T-cell (primary cell): ENCODE measurements at places on chromosomes 12 and 14.

- no peak for DNase-seq
These were observed 24.3 kb downstream of the GEMIN2 start for GRCh38 chr14:39138440-39138839.

- DNase-seq, result no peak
These were observed 6.0 kb downstream of the USP44 start for GRCh38 chr12:95545303-95545702.

DNA sequence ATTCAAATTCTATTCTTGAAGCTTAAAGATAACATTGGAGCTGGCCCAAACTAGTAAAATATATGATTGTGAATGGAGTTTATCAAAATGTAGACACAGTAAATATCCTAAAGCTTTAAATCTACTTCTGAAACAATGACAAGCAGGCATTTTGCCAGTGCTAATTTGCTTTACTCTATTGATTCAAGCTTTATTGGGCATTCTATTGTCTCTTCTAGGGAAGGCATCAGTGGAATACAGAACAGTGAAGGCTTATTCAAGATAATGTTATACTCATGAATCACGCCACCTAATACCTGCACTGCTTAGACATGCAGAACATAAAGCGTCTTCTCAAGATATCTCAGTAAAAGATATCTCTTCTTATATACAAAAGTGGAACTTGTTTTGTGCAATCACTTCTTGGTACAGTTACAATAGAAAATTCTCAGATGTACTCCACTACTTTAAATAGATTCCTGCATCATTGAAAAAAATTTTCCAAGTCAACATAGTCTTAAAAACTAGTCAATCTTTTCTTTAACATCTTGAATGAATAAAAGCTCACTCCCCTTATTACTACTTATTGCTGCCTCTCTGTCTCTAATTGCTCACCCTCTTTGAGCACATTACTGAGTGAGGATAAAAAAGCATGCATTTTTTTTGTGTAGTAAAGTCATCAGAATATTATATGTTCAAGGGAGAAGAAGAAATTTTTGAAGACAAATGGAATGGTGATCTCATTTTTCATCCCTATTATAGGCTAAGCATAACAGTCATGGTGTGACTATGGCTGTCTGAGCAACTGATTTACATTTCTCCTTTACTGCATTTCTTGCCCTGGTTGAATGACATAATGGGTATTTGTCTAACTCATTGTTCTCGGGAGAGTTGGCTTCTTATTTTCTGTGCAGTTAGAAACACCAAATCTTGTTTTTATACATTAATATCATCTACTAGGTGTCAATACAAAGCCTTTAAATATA is 98.0 kb upstream of the E2F7 start:
- DNase-seq, result no peak

GRCh38 chr14:81326451-81326850 is 73.7 kb downstream of the STON2 start:
- no peak for DNase-seq

DNA sequence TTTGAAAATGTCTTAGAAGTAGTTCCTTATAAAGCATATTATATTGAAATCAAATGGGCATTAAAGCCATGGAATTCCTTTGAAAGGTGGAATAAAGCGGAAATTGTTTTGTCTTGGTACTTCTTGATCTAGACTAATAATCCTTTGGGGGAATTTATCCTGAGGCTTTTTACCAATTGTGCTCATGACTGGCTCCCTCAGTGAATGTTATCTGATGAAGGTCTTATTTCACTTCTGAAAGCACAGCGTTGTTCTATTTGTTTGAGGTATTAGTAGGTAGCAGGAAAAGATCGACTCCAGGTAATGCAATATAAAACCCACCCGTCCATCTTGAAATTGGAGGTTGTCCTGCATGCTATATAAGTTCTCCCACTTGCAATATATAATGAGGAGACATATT is 64.8 kb downstream of the PPFIBP1 start:
- DNase-seq, result no peak

DNA sequence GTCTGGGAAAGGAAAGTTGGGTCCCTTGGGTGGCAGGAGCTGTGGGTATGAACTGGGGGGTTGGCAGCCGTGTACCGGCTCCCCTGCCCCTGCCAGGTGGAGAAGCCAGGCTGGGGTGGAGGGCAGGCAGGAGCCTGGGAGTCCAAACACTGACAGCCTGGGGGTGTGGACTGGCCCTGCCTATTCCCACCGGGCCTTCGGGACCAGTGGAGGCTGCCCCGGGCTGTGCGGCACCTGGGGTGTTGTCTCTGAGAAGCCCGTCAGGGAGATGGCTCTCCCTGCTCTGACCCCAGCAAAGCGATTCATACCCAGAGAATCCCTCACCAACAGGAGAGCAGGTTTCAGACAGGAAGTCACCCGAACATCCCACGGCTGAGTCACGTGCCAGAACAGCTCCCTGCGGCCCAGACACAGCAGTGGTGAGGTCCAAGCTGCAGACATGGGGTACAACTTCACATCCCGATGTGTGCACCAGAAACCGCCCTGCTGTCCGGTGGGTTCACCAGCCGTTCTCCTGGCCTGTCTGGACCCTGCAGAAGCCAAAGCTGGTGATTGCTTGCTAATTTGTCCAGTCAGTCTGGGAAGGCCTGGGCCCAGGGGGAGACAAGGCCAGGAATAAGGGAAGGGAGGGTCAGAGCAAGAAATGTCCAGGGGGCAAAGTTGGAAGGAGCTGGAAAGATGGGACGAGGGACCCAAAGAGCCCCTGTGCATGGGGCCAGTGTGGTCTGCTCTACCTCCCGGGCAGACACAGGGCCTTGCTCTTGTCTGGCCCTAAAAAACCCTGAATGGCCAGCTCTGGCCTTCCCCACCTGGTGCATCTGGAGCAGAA is 2.1 kb upstream of the GPR132 start:
- DNase-seq, result no peak

- no peak for DNase-seq
These were observed 61.1 kb downstream of the RASSF9 start for GRCh38 chr12:85775091-85775490.

DNA sequence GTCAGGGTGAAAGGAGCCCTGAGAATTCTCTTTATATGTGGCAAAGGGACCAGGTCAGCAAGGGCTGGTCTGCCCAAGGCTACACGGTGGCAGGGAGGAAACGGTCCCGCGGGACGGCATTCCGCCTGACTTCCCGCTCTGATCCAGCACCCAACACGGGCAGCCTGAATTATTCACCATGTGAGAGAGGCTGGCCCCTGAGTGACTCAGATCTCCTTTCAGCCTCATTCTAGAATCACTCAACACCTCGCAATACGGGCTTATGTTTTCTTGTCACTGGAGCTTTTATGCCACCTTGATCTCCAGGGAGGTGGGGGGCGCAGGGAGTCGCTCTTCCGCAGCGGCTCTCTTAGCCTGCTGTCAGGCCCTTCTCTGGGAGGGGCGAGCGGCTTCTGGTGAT is 8.5 kb downstream of the LRTM2 start:
- DNase-seq, result no peak

GRCh38 chr14:50263321-50263720 is 31.9 kb upstream of the SOS2 start:
- no peak for DNase-seq

DNA sequence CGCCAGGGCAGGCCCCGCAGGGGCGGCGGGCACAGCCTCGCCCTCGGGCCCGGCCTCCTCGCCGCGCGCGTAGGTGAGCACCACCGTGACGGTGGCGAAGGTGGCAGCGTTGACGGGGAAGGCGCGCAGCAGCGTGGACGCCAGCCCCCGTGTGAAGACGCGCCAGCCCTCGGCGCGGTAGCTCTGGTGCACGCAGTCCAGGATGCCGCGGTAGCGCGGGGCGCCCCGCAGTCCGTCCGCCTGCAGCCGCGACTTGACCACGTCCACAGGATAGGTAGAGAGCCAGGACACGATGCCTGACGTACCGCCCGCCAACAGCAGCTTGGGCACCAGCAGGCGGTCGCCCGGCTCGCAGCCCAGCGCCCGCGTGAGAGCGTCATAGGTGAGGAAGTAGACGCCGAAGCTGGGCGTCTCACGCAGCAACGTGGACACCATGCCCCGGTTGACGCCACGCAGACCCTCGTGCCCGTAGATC is 13.9 kb downstream of the SLC25A29 start:
- no peak for DNase-seq

- peak; percentile 2 for DNase-seq
These were observed 86.5 kb downstream of the CAND1 start for GRCh38 chr12:67355428-67356379.

GRCh38 chr12:97912943-97913342 is 450.3 kb downstream of the RMST start:
- DNase-seq, result no peak

GRCh38 chr14:95935228-95935822 is 58.7 kb downstream of the TUNAR start:
- DNase-seq, result no peak

DNA sequence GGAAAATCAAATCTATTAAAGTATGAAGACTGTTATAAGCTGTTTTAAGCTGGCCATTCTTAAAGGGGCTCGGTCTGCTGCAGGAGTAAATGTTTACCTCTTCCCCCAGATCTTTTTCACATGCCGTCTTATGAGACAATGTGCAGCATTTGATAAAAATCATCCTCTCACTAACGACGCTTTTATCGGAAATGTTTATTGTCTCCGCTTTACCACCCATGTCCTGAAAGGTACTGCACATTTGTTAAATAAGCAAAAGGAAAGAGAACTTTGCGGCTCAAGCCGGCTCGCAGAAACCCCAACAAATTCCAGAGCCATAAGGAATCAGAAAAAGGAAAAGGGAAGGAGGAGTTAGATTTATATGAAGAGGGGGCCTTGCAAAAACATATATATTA is 137.8 kb downstream of the HMGA2 start:
- no peak for DNase-seq

GRCh38 chr12:47303995-47304560 is 224.3 kb upstream of the AMIGO2 start:
- no peak for DNase-seq

- DNase-seq, result no peak
These were observed 7.3 kb upstream of the HSP90AA1 start for GRCh38 chr14:102094101-102094500.

- no peak for DNase-seq
These were observed 2.8 kb upstream of the ALX1 start for GRCh38 chr12:85277191-85277590.

DNA sequence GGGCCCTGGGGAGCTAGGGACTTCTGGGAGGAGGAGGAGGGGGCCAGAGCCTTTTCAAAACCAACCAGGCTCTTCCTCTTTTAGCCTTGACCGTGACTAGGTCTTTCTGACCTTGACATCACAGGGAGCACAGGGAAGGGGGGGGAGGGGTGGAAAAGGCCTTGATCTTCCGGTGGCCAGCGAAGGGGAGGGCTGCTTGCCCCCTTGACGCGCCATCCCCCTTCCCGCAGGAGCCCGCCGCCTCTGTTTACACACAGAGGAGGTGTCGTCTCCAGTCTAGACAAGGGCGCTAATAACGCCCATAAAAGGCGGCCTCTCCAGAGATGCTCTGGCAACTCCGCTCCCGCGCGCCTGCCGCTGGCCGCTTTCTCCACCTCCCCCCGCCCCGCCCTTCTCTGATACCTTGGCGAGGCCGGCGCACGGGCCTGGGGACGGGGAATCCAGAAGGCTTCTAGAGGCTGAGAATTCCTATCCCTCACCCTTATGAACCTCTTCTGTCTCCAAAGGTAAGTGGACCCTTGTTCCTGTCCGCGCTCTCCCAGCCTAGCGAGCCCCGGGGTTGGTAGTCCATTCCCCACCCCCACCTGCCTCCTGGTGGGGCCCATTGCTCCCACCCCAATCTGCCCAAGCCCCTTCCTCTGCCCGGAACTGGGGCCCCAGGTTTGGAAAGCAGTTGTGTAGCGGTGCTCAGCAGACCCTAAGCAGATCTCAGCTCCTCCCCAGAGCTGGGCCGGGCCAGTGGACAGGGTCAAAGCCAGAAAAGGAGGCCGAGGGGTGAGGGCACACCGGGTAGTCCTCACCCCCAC is 4.9 kb upstream of the HOXC12 start:
- no peak for DNase-seq

GRCh38 chr14:20652996-20653975 is 11.8 kb upstream of the OR6S1 start:
- peak; percentile 22 for DNase-seq

DNA sequence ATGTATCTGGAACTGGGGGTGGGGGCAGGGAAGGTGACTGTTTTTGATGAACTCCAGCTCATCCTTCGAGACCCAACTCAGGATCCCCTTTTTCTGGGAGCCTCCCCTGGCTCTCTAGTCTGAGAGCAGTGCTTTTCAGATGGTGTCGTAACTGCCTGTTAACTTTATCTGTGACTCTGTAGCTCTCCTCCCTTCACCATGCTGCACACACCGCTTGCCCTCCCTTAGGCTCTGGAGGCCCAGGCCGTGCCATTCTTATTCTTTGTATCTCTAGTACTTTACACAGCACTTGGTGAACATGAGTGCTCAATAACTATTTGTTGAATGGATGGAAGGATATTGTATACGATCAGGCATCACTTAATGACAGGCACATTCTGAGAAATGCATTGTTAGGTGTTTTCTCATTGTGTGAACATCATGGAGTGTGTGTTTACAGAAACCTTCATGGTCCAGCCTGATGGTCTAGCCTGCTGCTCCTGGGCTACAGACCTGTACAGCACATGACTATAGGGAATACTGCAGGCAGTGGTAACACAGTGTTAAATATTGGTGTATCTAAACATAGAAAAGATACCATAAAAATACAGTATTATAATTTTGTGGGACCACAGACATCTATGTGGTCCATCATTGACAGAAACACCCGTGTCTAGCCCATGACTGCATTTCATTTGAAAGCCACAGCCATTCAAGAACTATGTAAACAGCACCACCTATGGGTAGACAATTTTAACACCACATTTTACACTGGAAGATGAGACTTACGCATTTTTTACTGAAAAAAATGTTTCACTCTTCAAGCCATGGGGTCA is 91.8 kb downstream of the EML1 start:
- DNase-seq, result no peak

DNA sequence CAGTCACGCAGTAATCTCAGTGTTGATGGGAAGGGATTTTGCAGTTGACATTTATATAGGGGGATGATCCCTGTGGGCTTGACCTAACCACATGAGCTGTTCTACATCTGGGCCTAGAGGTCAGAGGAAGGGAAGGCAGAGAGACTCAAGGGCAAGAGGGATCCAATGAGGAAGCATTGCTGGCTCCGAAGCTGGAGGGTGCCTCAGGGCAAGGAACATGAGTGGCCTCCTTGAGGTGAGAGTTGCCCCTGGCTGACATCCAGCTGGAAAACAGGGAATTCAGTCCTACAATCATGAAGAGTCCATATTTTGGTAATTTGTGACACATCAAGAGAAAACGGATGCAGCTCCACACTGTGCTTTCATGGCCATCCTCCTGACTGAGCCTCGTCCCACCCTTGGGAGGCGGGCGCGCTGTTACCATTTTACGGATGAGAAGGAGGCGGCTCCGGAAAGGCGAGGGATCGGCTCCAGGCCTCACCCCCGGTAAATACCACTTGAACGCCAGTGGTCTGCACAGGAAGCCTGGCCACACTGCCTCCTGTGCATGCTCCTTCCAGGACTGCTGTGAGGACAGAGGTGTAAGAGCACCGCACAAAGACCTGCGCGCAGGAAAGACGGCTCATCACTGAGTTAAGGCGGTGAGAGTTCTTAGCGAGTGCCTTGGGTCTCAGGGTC is 18.5 kb upstream of the FKBP4 start:
- DNase-seq, result no peak
